ENCODE measurements at places on chromosomes 1 and 21.

DNA sequence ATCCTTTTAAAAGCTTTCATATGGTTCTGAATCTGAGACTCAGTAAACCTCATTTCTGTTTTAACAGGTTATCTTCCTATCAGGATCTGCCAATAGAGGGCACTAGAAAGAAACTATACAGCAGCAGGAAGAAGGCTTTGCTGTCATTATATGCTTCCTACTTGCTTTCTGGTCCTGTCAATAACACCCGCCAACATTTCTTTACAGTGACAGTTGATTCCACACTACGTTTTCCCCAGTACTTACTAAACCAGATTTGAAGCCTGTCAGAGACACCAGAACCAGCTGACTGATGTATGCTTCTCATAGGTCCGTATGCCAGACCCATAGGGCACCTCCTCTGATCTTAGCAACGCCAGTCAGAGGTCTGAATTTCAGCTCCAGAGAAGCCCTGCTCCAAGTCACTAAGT is 341.0 kb upstream of the NEGR1 start:
- no peak for DNase-seq

- DNase-seq: no peak
Observed at GRCh38 chr21:39503123-39503762, 51.5 kb downstream of the SH3BGR start.

DNA sequence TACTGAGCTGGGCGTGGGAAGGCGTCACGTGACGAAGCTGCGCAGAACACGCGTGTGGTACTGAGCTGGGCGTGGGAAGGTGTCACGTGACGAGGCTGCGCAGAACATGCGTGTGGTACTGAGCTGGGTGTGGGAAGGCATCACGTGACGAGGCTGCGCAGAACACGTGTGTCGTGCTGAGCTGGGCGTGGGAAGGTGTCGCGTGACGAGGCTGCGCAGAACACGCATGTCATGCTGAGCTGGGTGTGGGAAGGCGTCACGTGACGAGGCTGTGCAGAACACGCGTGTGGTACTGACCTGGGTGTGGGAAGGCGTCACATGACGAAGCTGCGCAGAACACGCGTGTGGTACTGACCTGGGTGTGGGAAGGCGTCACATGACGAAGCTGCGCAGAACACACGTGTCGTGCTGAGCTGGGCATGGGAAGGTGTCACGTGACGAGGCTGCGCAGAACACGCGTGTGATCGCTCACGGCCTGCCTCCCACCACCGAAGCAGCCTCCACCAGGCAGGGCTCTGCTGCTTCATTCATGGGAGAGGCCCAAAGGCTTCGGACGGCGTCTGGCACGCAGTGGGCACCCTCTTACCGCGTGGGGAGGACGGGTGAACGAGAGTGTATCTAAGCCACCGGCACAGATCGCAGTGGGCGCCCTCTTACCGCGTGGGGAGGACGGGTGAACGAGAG is 24.0 kb downstream of the CFAP74 start:
- no peak for DNase-seq

DNA sequence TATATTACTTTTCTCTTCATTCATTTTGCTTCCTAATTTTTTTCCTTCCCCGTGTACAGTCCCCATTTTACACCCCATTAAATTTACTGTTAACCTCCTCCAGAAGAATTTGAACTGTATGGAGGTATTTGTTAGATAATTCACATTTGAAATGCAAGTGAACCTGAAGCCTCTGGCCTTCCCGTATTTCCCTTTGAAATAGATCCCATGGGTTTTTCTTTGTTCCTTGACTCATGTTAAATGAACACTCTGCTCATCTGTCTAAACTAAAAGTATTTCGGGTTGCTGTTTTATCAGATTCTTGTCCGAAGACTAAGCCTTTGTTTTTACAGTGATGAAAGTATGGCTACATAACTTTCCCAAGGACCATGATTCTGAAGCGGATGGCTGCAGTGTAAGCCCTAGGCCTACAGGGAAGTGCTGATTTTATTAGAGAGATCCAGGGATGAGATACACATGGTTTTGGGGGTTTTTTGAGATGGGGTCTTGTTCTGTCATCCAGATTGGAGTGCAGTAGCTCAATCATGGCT is 187.9 kb downstream of the PATJ start:
- DNase-seq: no peak

- no peak for DNase-seq
Observed at GRCh38 chr1:233675446-233675845, 61.5 kb downstream of the KCNK1 start.

- no peak for DNase-seq
Observed at GRCh38 chr1:225890346-225891228, 1.6 kb upstream of the LEFTY1 start.

DNA sequence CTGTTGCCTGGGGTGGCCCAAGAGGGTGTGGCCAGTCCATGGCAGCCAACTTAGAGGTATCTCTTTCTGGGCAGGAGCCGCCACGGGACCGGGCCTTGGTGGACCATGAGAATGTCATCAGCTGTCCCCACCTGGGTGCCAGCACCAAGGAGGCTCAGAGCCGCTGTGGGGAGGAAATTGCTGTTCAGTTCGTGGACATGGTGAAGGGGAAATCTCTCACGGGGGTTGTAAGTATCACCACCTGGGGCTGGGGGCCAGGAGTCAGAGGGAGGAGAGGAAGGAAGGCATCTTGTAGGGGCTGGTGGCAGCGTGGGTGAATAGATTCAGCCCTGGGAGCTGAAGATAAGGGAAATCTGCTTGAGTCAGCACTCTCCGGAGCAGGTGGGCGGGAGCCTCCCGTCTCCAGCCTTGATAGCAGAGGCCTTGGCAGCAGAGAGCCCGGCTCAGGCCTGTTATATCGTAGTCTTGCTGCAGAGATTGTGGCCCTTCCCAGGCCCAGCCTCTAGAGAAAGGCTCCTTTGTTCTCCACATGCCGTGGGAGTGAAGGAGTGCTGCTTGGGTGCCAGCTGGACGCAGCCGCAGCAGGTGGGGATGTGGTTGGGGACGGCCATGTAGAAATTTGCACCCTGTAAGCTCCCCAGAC is 25.4 kb downstream of the PHGDH start:
- no peak for DNase-seq

- DNase-seq: no peak
Observed at GRCh38 chr1:211323156-211324063, 3.2 kb upstream of the TRAF5 start.

- no peak for DNase-seq
Observed at GRCh38 chr21:25925936-25926335, 191.2 kb downstream of the GABPA start.

- peak; percentile 29 for DNase-seq
Observed at GRCh38 chr1:30684259-30684658, 39.1 kb downstream of the MATN1 start.

- DNase-seq: no peak
Observed at GRCh38 chr1:243415663-243416408, 160.0 kb downstream of the SDCCAG8 start.

DNA sequence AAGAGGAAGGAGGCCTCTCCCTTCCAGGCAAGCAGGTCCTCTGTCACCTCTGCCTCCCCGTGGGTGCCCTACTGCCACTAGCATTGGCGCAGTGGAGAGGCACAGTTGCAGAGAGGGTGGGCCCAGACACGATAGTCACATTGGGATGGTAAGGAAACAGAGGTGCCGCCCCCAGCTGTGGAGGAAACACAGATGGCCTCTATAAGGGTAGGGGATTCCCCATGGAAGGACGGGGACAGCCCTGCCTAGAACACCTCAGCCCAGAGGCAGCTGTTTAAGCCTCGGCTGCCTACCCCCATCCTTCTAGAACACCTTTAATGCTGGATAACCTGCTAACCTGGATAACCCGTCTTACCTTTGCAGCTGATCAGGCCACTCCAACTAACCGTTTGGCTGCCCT is 65.7 kb upstream of the CNTN2 start:
- DNase-seq: no peak

DNA sequence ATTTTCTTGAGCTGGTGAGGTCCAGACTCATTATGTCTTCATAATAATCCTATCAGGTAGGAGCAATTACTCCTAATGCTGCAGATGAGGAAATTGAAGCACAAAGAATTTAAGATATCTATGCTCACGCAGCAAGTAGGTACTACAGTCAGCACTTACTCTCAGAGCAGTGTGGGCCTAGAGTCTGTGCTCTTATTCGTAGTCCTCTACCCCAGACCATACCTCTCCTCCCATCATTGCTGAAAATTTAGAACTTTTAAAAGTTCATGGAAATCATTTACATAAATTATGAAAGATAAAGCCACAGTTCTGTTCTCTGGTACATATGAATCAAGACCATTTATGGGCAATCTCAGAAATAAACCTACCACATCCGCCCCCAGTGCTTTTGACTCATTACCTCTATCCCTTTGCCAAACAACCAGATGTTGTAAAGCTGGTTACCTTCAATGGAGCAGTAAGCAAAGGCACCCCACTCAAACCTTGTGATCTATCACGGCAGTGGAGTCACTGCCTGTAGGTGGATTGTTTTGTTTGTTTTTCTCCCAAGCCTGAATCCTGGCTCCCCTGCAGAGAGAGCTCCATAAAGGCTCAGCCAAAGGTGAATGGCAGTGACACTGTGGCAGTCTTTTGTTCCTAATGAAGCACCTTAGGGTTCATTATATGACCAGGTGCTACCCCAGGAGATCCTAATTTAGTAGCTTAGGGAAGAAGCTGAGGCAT is 20.9 kb upstream of the MAN1A2 start:
- DNase-seq: no peak

DNA sequence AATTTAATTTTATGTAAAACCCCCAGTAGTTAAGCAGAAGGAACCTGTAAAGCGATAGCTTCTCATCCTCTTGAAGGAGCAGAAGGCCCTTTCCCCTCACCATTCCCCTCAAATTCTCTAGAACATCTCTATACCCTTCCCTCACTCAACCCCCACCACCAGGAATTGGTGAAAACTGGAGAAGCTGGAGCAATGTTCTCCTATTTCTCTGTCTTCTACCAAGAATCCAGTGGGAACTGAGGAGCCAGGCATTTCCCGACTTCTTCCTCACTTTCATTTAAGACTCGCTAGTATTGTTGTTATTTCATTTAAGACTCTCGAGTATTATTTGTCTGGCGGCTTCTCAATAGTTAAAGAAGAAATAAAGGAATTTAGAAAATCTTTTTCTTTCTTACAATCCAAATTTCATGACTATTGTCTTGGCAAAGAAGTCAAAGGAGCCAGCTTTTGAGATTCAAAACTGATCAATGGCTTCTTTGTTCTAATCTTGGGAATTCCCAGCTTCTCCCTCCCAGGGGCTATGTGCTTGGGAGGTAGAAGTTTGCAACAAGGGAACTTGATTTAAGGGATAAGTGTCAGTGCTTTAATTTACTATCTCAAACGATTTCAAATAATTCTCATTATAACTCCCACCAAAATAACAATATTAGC is 253.3 kb upstream of the ADGRL2 start:
- DNase-seq: no peak

DNA sequence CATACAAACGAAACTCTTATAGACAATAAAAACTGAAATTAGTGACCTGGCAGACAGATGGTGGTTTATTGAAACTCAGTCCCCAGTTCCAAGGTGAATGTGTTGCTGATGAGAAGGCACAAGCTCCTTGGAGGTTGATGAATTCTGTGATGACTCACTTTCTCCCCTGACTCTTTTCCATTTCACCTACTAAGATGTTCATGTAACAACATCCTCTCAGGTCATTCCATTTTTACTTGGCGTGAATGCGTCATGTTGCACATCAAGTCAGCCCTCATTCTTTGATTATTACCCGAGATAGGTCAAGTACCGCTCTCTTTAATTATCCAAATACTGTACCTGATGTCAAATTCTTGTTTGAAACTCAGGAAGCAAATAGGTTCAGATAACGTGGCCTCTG is 10.1 kb upstream of the IL10RB start:
- no peak for DNase-seq

GRCh38 chr1:114154146-114154962 is 685 bp upstream of the SYT6 start:
- no peak for DNase-seq

DNA sequence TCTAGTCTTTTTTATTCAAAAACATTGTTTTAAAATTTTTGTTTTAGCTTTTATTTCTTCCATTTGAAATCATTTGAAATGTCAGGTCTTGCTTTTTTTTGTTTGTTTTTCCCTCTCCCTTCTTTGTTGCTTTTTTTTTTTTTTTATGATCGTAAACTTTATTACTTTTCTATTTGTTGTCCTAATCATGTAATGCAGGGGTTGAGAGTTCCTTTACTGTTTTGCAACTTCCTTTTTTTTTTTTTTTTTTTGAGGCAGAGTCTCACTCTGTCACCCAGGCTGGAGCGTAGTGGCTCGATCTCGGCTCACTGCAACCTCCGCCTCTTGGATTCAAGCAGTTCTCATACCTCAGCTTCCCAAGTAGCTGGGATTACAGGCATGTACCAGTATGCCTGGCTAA is 24.8 kb downstream of the IVNS1ABP start:
- no peak for DNase-seq
